ENCODE measurements at places on chromosomes 16 and 17.

DNA sequence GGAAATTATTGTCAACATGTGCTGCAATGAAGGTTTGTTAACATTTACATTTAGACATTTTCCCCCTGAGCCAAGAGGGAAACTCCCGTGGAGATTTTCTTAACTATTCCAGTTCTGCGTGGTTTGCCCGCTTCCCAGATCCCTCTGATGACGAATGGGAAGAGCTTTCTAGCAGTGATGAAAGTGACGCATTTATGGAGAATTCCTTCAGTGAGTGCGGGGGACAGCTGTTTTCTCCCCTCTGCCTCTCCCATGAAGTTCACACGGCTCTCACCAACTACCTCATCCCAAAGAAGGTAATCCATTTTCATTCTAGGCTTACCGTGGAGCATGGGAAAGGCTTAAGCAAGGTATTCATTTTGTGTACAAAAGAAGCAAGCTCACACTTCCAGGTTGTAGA lies 18.2 kb downstream of the HEATR3 start:
- DNase-seq, result no peak

- no peak for DNase-seq
Measured at GRCh38 chr17:58338841-58339754, 10.5 kb upstream of the TSPOAP1 start.

DNA sequence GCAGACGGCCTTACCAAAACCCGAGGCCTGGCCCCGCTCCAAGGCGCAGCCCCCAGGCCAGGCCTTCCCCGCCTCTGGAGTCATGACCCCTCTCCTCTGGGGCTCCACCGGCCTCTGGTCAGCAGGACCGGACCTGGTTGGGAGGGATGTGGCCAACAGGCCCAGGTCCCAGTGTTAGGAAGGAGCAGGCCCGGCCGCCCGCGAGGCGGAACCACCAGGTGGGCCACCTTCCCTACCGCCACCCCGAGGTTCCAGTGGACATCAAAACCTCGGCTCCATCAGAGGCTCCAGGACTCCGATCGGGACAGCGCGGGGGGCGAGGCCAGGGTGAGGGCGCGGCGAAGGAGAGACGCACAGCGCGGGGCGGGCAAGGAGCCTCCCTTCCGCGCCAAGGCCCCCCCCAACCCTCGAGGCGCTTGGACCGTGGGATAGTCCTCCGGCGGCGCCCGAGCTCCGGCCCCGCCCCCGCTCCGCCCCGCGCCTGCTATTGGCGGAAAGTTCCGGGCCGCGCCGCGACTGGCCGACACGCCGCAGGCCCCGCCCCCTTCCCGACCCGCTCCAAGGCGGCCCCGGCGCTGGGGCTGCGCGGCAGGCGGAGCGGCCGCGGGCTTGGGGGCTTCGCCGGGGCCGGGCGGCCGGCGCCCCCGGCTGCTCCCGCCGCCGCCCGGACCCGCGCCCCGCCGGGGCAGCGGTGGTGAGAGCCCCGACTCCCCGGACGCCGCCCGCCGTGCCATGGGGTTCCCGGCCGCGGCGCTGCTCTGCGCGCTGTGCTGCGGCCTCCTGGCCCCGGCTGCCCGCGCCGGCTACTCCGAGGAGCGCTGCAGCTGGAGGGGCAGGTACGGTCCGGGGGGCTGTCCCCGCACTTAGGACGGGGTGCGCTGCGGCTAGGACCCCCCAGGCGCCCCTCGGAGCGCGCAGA lies at the start of gene METRN:
Gene METRN (plus strand): TSS at position 561 of the 919 bp plus-strand sequence. CDS start 172 bp downstream, at position 733.
- peak; percentile 78 for DNase-seq

DNA sequence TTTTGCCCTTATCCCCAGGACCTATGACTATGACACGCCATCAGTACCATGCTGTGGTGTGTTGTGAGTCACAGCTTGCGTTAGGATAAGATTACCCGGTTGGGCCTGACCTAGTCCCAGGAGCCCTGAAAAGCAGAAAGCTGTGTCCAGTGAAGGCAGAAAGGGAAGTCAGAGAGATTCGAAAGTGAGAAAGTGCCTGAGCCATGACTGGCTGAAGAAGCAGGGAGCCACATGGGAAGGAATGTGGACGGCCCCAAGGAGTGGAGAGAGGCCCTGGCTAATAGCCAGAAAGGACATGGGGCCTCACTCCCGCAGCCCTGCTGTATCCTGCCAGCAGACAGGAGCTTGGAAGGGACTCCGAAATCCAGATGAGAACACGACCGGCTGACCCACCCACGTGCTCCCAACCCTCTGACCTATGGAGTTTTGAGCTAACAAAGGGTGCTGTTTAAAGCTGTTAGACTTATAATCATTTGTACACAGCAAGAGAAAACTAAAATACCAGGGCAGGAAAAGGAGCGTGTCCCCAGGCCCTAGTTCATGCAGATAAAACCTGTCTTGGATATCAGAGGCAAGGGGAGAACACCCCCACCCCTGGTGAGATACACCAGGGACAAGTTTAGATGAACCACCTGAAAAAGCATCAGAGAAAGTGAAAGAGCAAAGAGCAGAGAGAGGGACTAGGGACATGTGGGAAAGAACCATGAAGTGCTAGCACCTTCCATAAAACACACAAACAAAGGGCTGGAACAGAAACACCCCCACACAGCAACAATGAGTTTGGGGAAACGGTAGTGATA lies 115.3 kb downstream of the SLC39A11 start:
- DNase-seq, result no peak

GRCh38 chr17:62666061-62666800 lies 38.8 kb downstream of the MRC2 start:
- no peak for DNase-seq

GRCh38 chr17:45038728-45039634 lies 12.5 kb downstream of the DCAKD start:
- DNase-seq, result no peak

DNA sequence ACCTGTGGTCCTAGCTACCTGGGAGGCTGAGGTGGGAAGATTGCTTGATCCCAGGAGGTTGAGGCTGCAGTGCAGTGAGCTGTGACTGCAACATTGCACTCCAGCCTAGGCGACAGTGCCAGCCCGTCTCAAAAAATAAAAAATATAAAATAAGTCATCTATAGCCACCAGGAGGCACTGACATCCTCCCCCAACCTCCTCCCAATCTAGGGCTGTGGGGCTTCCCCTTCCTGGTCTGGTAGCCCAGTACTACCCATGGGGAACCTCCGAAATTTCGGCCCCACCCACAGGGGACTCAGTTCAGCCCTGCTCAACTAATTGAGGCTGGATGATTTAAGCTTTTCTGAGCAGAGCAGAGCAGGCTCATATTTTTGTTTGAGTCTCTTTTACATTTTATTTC lies 3.2 kb downstream of the ZSCAN10 start:
- no peak for DNase-seq
